ENCODE measurements at places on chromosomes 2 and 18. TPM values are rescaled to one million over a fixed set of nuclear protein-coding genes. Genes with fewer than 3 reads are reported as not detected.

Gene ZNF516
- 158 TPM for total RNA-seq

DNA sequence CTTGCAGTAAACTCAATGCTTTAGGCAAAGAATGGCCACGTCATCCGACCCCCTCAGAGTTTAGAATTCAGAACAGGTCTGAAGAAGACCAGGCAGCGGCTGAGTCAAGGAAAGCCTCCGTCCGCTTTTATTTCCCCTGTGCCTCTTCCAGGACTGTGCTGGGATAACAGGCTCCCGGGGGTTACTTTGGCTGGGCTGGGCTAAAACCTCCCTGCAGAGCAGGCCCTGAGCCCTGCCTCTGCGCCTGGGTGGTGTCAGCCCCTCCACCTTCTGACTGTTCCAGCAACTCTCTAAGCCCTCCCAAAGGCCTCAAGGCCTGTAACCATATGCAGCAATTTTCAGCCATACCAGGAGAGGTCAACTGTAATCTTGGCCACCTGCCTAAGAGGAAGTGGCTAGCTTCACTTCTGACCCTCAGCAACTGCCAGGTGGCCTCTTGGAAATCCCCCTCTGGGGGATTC is 166.5 kb downstream of the RPIA start:
- no peak for DNase-seq

Gene IL1R1
- 112 TPM for total RNA-seq

DNA sequence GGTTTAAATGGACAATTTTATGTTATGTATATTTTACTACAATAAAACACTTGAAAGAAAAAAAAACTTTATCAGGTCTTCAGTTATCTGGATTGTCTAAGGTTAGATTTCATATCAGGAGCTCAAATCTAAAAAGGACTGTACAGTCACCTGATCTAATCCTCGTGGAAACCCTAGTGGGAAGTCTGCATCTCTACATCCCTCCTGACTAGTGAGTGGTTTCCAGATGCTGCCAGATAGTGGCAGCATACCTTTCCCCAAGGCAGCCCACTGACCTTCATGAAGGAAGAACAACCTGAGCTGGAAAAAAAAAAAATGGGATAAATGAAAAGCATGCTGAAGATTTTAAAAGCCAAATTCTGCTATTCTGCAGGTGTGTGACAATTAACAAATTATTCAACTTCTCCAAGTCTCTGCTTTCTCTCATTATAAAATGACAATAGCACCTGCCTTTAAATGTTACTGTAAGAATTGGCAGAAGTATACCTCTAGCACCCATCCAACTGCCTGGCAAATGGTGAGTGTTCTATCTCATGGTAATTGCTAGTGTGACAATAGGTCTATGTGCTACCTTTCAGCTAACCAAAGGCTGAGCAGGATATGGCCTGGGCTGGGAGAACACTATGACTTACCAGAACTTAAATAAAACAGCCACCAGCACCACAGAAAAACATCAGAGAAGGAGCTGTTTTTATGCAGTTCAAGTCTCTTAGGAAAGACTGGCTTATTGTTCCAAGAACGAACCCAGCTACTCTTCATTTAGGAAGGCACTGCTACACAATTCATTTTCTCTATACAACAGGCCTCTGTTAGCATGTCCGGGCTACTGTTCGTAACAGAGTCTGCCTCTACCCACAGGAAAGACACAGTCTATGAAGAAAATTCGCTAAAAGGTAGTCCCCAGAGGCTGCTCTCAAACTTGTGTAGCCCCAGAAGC is 8.6 kb downstream of the CLASP1 start:
- no peak for DNase-seq

Gene SP140L
- total RNA-seq: 3.6 TPM

Gene CMPK2
- 13.4 TPM for total RNA-seq

DNA sequence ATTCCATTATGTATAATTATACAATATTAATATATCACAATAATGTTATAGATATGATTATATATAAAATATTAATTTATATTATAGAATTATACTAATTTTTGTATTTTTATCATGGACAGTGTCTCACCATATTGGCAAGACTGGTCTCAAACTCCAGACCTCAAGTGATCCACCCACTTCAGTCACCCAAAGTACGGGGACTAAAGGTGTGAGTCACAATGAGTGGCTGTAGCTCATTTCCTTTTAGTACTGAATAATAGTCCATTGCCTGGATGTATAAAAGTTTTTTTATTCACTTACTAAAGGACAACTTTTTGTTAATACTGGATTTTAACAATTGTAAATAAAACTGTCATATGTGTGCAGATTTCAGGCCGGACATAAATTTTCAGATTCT is 417.6 kb upstream of the LINC00305 start:
- no peak for DNase-seq

Data from prostate gland (tissue), 2 donors.